Hippocampal formation (tissue), 2 donors: ENCODE measurements at places on chromosomes 4 and X.

- no peak for DNase-seq
Observed at GRCh38 chr4:26034849-26035248, 120.8 kb downstream of the SMIM20 start.

GRCh38 chr4:13849778-13850177 lies 222.3 kb upstream of the BOD1L1 start:
- DNase-seq, result no peak

GRCh38 chr4:87650938-87651337 lies 858 bp downstream of the DMP1 start:
- no peak for DNase-seq

GRCh38 chrX:56800801-56801200 lies 71.8 kb downstream of the NBDY start:
- DNase-seq, result no peak

DNA sequence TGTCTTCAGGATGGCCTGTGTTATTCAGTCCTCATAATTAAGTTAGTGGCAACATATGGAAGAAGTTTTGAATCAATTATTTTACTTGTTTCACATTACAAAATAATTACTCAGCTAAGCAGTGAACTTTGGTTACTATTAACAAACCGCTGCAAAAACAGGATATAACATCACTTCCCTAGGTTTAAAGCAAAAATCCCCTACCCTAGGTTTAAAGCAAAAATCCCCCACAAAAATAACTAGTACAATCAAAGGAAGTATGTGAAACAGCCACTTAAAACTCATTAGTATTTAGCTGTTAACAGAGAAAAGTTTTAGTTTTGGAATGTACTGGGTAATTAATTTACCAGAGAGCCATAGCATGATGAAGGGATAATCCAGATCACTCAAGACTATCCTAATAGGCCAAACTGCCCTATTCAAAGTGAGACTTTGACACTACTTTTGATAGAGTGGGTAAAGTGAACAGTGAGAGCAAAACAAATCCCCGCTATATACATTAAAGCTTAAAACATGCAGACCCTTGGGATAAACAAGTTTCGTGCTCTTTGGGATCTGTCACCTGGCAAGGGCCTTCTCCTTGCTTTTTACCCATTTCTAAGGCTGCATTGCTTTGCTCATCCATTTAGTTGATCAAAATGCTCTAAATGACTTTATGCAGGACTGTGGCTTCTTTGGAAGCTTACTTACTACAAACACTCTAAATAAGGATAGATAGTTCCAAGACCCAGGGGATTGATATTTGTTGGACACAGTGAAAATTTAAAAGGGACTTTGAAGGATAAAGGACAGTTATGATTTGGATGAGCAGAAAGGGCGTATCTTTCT lies 36.4 kb upstream of the GPR174 start:
- no peak for DNase-seq

DNA sequence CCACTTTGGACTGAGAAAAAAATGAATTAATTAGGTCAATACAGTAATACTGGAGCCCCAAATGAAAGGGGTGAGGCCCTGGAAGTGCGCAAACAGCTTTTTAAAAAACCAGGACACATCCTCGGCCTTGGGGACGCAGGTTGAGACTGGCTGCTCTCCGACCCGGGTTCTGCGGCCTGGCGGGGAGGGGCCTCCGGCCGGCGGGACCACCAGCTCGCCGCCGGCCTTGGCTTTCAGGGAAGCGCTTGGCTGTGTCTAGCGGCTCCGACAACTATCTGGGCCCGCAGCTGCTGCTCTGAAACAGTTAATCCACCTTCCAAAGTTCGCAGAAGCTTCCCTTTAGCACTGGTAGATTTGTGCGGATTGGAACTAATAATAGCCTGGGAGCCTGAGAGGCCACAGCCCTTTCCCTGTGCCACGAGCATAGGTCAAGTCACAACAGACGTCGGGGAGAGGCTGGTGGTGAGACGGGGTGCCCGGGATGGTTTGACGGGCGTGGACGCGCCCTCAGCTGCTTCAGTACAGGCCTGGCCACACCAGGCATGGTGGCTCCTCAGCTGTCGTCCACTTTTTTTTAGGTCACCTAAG lies 1.1 kb upstream of the SEL1L3 start:
- no peak for DNase-seq

- DNase-seq, result no peak
Observed at GRCh38 chr4:138062929-138063328, 179.2 kb downstream of the SLC7A11 start.

DNA sequence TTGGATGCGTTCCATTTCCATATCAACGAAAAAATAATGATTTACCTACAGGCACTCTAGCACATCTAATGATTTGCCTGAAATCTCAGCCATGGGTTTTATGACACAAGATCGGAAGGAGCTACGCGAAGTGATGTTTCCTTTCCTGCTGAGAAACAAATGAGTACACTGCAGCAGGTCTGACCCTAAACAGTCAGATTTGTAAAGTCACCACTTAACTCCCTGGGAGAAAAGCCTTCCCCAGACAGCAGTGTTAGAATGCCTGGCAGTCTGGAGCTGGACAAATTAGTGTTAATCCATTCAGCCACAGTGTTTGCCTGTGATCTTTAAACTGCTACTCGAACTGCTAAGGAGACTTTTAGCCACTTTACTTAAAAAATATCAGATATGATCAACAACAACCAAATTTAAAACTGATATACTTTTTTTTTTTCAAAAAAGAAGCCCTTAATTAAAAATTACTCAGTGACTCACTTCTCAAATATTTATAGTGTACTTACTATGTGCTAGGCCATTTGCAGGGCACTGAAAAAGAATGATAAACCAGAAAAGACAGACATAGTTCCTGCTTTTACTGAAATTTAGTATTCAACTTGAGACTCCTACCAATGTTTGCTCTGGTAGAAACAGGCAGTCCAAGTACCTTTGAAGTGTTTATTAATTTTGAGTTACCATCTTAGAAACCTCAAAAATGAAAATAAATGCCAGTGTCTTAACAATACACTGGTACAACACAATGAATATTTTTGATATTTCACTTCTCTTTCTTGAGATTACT lies 104.5 kb downstream of the SHISA3 start:
- DNase-seq, result no peak

- DNase-seq, result no peak
Observed at GRCh38 chr4:183445097-183445428, 627 bp downstream of the CDKN2AIP start.

DNA sequence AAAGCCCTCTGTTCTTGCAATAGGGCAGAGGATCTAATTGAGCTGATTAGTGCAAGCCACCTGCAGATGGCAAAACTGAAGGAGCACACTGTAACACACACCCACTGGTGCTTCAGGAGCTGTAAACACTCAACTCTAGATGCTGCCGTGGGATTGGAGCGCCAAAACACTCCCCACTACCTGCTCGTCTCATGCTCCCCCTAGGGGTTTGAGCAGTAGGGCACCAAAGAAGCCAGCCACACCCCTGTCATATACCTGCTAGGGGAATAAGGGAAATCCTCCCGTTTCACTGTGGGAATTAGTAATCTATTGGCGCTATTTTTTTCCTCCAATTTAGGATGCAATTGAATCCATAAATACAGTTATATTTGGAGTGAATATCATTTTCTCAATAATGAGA lies 360.2 kb downstream of the GLUD2 start:
- DNase-seq, result no peak
